Prostate gland (tissue), 2 donors: ENCODE measurements at places on chromosomes 11 and 22. TPM values are rescaled to one million over a fixed set of nuclear protein-coding genes. Genes with fewer than 3 reads are reported as not detected.

- no peaks in the 10 kb centered on the region for H3K36me3 ChIP-seq
- H3K27ac ChIP-seq: peak overlapping the region; percentile 94
- peaks cover 9% of the 10 kb centered on the region for H3K4me1 ChIP-seq
- no peak for DNase-seq
- no peaks in the 10 kb centered on the region for H3K27me3 ChIP-seq
These were observed 691 bp upstream of the EHF start for GRCh38 chr11:34620202-34620601.

DNA sequence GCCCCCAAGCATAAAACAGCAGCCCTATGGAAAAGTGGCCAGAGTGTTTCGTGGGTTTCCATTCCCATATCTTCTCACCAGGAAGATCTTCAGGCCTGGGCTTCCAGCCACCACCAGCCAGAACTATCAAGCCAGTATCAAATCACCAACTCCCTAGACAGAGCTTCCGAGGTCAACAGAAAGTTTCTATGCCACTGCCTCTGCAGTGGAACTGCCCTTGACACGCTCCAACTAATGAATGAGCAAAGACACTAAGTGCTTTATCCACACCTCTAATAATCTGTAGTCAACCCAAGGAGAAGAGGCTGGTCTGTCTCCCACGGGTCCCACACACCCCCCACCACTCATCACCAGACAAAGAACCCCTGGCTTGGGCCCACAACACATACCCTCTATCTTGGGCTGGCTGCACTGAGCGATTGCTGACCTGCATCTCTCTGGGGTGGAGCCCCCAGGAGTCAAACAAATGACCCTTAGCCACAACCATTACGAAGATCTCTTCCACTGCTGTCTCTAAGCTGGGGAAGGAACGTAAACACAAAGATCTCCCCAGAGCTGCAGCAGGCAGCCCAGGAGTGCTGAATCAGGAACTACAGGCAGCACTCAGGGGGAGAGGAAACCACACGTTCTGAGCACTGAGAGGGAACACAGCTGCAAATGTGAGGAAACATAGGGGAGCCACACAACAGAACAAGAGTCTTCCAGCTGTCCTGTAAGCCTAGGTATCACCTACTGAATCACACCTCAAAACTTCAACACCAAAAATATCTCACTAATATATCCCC, 9.7 kb downstream of the OR5AN1 start:
- H3K27ac ChIP-seq: no peak overlapping the region
- no peaks in the 10 kb centered on the region for H3K27me3 ChIP-seq
- H3K4me1 ChIP-seq: no peaks in the 10 kb centered on the region
- no peaks in the 10 kb centered on the region for H3K36me3 ChIP-seq

- DNase-seq: no peak
- H3K4me1 ChIP-seq: peaks cover 12% of the 10 kb centered on the region
- H3K4me3 ChIP-seq: peak overlapping the region; percentile 93
- H3K27ac ChIP-seq: peak overlapping the region; percentile 90
These were observed 375 bp downstream of the SLC25A1 start for GRCh38 chr22:19178065-19178656.

DNA sequence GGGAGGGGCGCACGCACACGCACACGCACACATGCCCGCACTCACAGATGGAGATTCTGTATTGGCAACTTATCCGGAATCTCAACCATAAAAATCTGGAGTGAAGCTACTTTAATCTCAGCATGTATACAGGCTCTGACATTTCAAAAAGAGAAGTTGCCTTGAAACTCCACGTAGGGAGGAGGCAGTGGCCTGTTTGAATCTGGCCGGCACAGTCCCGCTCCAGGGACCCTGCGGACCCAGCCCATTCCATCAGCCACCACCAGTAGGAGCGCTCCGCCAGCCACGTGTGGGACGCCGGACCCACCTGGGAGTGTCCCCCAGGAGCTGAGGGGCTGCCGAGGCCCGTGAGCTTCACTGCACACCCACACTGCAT, 1.9 kb upstream of the SYT8 start:
- DNase-seq: no peak
- peaks cover 5% of the 10 kb centered on the region for H3K27me3 ChIP-seq
- H3K36me3 ChIP-seq: no peaks in the 10 kb centered on the region

The ACRV1 gene
- 10.8 TPM for total RNA-seq

DNA sequence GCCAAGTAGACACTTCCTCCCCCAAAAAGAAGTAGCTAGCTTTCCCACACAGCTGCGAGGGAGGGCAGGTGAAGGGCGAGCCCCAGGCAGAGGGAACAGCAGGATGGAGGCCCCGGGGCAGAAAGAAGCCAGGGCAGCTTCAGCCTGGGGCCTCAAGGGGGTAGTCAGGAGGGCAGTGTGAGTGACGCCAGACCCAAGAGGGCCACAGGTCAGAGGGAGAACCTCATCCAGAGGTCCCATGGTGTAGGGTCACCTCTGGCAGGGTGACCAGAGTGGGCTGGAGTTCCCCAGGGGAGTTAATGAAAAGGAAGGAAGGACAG, 9.2 kb downstream of the PRR5 start:
- no peak overlapping the region for H3K4me3 ChIP-seq
- no peak overlapping the region for H3K27ac ChIP-seq
- no peaks in the 10 kb centered on the region for H3K4me1 ChIP-seq
- no peaks in the 10 kb centered on the region for H3K36me3 ChIP-seq

- no peaks in the 10 kb centered on the region for H3K36me3 ChIP-seq
- no peaks in the 10 kb centered on the region for H3K4me1 ChIP-seq
These were observed 149.5 kb downstream of the PGR start for GRCh38 chr11:100980156-100980555.

- no peaks in the 10 kb centered on the region for H3K36me3 ChIP-seq
- H3K27me3 ChIP-seq: no peaks in the 10 kb centered on the region
- DNase-seq: no peak
These were observed 20.0 kb downstream of the PATE3 start for GRCh38 chr11:125807909-125808308.

- no peaks in the 10 kb centered on the region for H3K4me1 ChIP-seq
- H3K27ac ChIP-seq: peak overlapping the region; percentile 46
- no peak for DNase-seq
- H3K36me3 ChIP-seq: no peaks in the 10 kb centered on the region
- H3K27me3 ChIP-seq: no peaks in the 10 kb centered on the region
- H3K4me3 ChIP-seq: no peak overlapping the region
These were observed 78.3 kb upstream of the AKIP1 start for GRCh38 chr11:8832571-8833260.

DNA sequence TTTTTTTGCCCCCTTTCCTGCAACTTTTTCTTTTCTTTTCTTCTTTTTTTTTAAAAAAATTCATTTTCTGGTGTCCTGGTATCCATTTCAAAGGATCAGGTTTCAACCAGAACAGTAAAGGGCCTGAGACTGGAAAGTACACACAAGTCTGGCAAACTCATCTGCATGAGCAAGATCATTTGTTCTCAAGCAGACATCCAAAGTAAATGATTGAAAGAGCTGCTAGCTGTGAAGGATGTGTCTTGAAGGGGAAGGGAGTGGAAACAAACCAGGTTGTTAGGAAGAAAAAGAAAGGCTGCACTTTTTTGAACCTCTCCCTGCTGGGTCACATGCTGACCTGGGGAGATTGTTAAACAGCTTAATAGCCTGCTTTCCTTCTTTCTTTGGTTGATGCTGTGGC, 5.3 kb downstream of the YAP1 start:
- peak; percentile 54 for DNase-seq
- H3K27me3 ChIP-seq: no peaks in the 10 kb centered on the region
- H3K36me3 ChIP-seq: no peaks in the 10 kb centered on the region
